ENCODE measurements at places on chromosomes 12 and 14.

- DNase-seq = no peak
These were observed 455.0 kb upstream of the TMEM132C start for GRCh38 chr12:127811988-127812387.

GRCh38 chr14:78904094-78904493 is 733.9 kb downstream of the NRXN3 start:
- no peak for DNase-seq

DNA sequence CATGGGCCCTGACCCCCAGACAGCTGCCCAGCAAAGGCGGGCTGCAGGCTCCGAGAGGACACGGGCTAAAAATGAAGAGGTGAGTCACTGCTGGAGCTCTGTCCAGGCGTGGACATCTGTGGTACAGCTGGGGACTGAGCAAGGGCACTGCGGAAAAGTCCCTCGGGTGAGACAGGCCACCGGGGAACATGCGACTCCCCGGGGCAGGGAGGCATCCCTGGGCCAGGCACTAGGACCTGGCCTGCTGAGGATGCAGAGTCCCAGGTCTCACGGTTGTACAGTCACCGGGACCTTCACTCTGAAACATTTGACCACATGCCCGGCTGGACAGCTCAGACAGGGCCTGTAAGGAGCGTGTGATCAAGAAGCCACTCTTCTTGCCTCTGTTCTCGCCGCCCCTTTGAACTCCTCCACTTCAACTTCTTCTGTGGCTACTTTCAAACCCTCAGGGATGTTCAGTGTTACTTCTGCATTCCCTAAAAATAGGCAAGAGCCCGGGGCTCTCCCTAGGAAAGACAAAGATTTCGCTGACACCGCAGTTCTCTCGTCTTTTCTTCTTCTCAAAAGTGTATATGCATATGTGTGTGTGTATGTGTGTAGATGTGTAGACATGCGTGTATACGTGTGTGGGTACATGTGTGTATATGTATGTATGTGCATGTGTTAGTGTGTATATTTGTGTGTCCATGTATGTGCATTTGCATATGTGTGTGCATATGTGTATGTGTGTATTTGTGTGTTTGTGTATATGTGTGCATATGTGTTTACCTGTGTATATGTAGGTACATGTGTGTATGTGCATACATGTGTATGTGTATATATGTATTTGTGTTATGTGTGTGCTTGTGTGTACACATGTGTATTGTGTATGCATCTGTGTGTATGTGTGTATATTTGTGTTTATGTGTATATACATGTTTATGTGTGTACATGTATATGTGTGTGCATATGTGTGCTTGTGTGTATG is 5.0 kb upstream of the RFLNA start:
- no peak for DNase-seq

- DNase-seq = no peak
These were observed 81.4 kb upstream of the REP15 start for GRCh38 chr12:27614866-27615265.

- no peak for DNase-seq
These were observed 307.3 kb upstream of the PRKD1 start for GRCh38 chr14:30234966-30235365.

DNA sequence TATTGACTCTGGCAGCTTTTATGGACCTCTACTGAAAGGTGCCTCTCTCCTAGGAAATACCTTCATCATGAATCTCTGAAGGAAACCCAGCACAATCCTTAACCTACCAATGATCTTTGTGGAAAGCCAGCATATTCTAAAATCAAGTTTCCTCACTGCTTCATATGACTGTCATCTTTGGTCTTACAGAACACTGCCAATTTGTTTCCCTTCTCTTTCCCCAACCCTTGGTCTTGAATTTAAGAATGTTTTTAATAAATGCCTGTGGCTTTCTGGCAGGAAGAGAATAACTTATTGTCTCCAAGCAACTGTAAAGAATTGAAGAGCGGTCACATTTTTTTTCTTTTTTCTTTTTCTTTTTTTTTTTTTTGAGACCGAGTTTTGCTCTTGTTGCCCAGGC is 427.6 kb downstream of the IPO8 start:
- DNase-seq = no peak

- DNase-seq = no peak
These were observed 388.1 kb downstream of the CCDC91 start for GRCh38 chr12:28578361-28578760.

DNA sequence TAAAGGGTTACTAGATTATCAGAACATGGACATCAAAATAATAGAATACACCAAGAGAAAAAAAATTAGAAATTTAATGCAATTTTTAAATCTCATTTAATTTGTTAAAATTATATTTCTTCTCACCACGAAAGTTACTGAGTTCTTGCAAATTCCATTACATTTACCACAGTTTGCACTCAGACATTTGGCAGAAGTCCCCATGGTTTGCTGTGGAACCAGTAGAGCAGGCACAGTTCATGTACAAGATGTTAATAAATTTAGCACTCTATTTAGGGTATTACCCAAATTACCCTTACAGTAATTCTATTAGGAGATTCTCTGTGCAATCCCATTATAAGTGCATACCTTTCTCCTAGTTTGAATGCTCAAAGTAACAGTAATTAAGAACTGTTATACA is 9.7 kb downstream of the SCN8A start:
- no peak for DNase-seq

DNA sequence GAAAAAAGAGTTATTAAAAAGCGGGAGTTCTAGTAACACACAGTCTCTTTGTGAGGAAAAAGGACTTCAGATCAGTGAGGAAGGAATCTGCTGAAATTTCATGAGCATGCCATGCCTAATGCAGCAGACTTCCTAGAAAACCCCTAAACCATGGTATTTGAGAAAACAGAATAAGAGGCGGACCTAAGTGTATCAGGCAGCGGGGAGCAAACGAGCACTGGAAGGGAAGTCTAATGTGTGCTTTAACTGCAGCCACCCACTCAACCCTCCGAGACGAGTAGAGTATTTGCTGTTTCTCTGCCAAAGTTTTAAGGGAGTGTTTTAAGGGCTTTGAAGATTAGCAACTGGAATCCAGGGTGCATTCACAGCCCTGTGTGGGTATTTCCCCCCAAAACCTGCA is 36.5 kb downstream of the ACADS start:
- no peak for DNase-seq

GRCh38 chr14:104917116-104917515 is 7.6 kb upstream of the PLD4 start:
- DNase-seq = no peak

- DNase-seq = peak; percentile 87
These were observed 37.0 kb upstream of the TMEM263 start for GRCh38 chr12:106918746-106919145.

- no peak for DNase-seq
These were observed 155.6 kb downstream of the MON2 start for GRCh38 chr12:62622177-62622576.

GRCh38 chr14:95258754-95259593 is 60.7 kb downstream of the CLMN start:
- no peak for DNase-seq

DNA sequence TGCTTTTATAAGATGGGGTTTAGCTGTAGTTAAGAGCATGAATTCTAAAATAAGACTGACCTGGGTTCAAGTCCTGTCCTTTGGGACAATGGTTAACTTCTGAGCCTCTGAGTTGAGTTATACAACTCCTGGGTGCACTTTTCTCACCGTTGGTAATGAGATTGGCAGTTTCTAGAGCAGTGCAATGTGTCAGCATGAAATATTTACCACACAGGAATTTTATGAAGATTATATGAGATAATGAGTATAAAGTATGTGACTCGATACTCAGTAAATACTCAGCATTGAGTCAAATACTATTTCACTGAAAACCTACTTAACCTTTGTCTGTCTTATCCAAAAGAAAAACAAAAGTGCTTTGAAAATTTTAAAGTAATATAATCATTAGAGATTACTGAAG is 214.2 kb downstream of the CPNE8 start:
- DNase-seq = no peak

All from NCI-H1105 treated with DMSO at 0.1 percent for 48 hours (cell line).